ENCODE measurements at places on chromosomes 5 and 9.

GRCh38 chr5:72366324-72366976 is 46.3 kb downstream of the PTCD2 start:
- DNase-seq = peak; percentile 64

DNA sequence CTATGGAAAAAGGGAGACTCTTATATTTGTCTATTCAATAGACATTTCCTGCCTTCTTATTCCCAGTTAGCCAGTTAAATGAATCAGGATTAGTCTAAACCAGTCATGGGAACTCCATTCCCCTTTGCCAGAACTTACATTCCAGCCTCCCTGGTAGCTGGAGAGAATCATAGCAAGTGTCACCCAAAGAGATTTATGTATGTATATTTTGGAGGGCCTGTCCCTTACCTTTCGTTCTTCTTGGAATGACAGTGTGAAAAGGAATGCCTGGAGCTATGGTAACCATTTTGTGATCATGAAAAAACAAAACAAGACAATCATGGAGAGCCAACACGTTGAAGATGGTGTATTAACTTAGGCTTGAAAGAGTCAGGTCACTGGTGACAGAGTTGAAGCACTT is 627.7 kb downstream of the CCDC171 start:
- DNase-seq = no peak

DNA sequence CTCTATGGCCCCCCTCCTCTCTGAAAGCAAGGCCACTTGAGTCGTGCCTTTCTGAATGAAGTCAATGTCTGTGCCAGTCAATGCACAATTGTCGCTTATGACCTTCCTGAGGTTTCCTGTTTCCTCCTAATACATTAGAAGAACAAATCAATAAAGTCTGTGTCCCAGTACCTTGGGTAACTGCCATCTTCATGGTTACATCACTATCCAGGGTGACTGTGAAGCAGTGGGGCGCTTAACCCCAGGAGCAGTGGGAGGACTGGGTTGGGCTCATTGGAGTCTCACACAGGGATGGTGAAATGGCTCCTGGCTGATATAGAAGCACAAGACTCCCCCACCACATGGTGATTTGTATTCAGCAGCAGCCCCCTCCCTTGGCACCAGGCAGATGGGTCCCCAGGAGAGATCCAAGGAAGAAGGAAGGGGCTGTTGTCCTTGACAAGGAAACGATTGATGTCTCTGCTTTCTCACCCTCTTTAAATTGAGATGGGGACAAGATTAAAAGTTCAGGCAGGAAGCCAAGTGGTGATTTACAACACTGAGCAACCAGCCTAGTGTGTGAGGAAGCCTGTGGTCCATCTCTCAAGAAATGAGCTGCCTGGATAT is 261.9 kb upstream of the ZNF462 start:
- DNase-seq = no peak

- DNase-seq = no peak
Observed at GRCh38 chr5:137619191-137619870, 116.6 kb downstream of the KLHL3 start.

GRCh38 chr5:100464418-100464817 is 70.8 kb upstream of the FAM174A start:
- no peak for DNase-seq

- no peak for DNase-seq
Observed at GRCh38 chr9:4143936-4144717, 155.7 kb downstream of the GLIS3 start.

- DNase-seq = no peak
Observed at GRCh38 chr5:66912787-66913186, 283.8 kb downstream of the CD180 start.

GRCh38 chr9:93234600-93234999 is 50.7 kb downstream of the WNK2 start:
- DNase-seq = no peak

All from T-helper 2 cell (primary cell).